ENCODE measurements at places on chromosomes 7 and 10. TPM values are rescaled to one million over a fixed set of nuclear protein-coding genes. Genes with fewer than 3 reads are reported as not detected.
A peak's percentile ranks its signal among the peaks of the same experiment; 100 is the strongest.

ALOX5 gene
- total RNA-seq: 10.6 TPM

GRCh38 chr7:32658034-32658433 lies 162.7 kb downstream of the AVL9 start:
- H3K27ac ChIP-seq: no peak overlapping the region
- no peak for DNase-seq
- no peaks in the 10 kb centered on the region for H3K27me3 ChIP-seq
- H3K4me3 ChIP-seq: no peak overlapping the region

DNA sequence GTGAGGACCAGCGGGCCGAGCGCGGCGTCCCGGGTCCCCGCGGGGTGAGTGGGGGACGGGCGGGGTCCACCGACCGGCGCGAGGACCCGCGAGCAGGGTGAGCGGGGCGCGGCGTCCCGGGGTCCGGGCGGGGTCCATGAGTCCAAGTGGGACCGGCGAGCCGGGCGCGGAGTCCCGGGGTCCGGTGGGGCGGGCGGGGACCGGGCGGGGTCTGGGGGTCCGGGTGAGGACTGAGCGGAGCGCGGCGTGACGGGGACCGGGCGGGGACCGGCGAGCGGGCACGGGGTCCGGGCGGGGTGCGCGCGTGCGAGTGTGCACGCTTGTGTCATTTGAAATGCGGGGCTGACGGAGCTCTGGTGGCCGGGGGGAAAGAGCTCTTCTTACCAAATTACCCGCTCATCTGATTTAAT lies 765 bp downstream of the CELF2 start:
- H3K27me3 ChIP-seq: peaks cover 76% of the 10 kb centered on the region
- DNase-seq: peak; percentile 38

TRIM74 gene
- total RNA-seq: 1.7 TPM

GRCh38 chr10:43952760-43953159 lies 304.1 kb upstream of the ZNF32 start:
- no peak overlapping the region for H3K27ac ChIP-seq
- peaks cover 45% of the 10 kb centered on the region for H3K27me3 ChIP-seq
- no peaks in the 10 kb centered on the region for H3K36me3 ChIP-seq
- no peaks in the 10 kb centered on the region for H3K4me1 ChIP-seq

GRCh38 chr7:101941481-101942383 lies 124.3 kb downstream of the CUX1 start:
- no peaks in the 10 kb centered on the region for H3K27me3 ChIP-seq
- no peak overlapping the region for H3K4me3 ChIP-seq
- peaks cover 30% of the 10 kb centered on the region for H3K4me1 ChIP-seq
- peak overlapping the region; percentile 77 for H3K27ac ChIP-seq

TRIM73 gene
- 17.0 TPM for total RNA-seq
